Spinal cord (tissue), 10 donors: ENCODE measurements at places on chromosomes 5 and 9.

GRCh38 chr9:87599901-87600610, 102.4 kb downstream of the DAPK1 start:
- no peak for DNase-seq

DNA sequence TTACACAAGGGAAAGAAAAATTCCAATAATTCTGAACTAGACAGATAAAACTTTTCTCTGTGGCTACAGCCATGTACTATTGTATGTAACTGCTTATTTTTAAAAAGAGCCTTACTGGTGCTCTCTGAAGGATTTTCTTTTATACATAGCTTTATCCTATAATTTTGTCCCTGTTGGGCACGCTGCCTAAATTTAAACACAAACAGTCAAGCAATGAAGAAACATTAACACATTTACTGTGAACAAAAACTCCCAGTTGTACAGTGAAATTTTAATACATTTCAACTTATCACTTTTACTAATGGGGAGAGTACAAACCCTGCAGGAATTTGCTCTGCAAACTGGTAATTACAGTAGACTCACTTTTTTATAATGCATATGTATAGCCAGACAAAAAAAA, 273.3 kb downstream of the BNC2 start:
- no peak for DNase-seq

GRCh38 chr9:127711831-127712274, 3.6 kb downstream of the PTRH1 start:
- no peak for DNase-seq

DNA sequence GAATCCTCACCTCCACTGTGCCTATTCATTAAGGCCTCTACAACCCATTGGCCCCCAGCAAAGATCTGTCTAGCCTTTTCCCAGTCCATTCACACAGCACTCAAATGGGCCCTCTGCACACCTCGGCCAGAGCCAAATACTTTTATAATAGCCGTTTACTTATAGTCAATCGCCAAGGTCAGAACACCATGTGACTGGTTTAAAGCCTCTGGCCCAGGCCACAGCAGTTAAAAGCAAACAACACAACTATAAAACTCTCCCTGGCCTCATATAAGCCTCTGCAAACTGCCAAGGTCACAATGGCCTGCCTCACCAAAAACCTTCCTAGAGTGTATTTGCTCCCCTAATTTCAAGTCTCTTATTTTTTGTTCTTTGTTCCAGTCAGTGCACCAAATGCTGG, 562.6 kb downstream of the CAAP1 start:
- DNase-seq: no peak

GRCh38 chr9:98830554-98830953, 23.1 kb downstream of the GALNT12 start:
- no peak for DNase-seq
